ENCODE measurements at places on chromosomes 2 and 18.

- no peak for DNase-seq
Measured at GRCh38 chr2:224195925-224196571, 157.0 kb upstream of the SERPINE2 start.

GRCh38 chr2:138373993-138374408 lies 127.6 kb upstream of the SPOPL start:
- DNase-seq = no peak

GRCh38 chr2:241551599-241551997 lies 6.9 kb upstream of the BOK start:
- DNase-seq = no peak

- no peak for DNase-seq
Measured at GRCh38 chr2:211187602-211188001, 631.2 kb downstream of the CPS1 start.

- no peak for DNase-seq
Measured at GRCh38 chr2:144502369-144502768, 17.6 kb downstream of the ZEB2 start.

GRCh38 chr2:178395941-178396570 lies 54.9 kb downstream of the PRKRA start:
- DNase-seq = no peak

DNA sequence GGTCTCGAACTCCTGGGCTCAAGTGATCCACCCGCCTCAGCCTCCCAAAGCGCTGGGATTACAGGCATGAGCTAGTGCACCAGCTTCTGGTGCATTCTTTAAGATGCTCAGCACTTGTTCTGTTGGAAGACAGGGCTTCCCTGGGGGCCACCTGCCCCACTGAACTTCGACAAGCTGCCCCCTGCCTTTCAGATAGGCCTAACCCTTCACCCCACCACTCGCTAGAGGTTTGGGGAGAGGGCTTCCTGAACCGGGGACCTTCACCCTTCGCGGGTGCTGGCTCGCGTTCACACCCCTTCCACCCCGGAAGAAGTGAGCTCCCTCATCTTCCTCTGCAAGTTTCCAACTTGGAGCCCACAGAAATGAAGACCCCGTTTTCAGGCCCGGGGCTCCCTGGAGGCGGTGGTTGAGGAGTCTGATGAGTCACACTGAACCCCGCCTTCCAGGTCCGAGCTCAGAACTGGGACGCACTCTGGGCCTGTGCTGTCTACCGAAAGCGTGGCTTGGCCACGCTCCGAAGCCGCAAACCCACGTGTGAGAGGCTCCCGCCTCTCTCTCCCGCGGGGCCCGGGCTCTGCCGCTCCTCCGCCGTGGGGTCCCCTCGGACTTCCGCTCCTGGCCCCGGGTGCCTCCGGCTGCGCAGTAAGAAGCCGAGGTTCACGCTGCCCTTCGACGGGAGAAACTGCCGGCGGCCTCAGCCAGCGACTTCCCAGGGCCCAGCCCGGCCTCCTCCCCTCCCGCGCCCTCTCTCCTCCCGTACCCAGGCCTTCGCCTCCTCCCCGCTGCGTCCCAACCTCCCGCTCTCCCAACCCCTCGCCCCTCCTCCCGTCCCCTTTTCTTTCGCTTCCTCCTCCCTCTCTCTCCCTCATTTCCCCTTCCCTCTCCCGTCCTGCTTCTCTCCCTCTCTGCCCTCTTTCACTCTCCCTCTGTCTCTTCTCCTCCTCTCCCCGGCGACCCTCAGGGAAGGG lies 47.5 kb upstream of the SP3 start:
- DNase-seq = no peak

DNA sequence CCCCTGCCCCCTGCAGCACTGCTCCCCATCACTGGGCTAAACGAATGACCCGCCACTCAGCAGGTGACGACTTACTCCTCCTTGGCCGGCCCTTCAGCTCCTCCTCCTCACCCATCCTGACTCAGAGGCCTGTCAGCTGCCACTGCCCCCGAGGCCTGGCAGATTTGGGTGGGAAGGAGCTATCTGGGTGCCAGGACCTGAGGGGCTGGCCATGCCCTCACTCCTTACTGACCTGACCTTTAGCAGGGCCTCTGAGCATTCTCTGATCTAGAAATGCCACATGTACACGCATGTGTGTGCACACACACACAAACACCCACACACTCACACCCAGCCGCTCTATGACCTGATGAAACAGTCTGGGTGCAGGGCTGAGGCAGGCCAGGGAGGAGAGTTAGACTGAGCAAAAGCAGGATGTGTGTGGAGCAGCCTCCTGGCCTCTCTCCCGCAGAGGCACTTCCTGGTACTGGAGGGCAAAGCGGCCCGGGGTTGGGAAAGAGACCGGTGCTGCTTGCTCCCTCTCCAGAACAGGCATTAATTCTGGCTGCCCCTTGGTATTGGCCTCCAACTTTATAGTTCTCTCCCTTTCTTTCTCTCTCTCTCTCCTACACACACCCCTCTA lies 68.0 kb downstream of the ZFP36L2 start:
- DNase-seq = no peak

GRCh38 chr18:2087877-2088673 lies 483.2 kb downstream of the METTL4 start:
- DNase-seq = no peak

DNA sequence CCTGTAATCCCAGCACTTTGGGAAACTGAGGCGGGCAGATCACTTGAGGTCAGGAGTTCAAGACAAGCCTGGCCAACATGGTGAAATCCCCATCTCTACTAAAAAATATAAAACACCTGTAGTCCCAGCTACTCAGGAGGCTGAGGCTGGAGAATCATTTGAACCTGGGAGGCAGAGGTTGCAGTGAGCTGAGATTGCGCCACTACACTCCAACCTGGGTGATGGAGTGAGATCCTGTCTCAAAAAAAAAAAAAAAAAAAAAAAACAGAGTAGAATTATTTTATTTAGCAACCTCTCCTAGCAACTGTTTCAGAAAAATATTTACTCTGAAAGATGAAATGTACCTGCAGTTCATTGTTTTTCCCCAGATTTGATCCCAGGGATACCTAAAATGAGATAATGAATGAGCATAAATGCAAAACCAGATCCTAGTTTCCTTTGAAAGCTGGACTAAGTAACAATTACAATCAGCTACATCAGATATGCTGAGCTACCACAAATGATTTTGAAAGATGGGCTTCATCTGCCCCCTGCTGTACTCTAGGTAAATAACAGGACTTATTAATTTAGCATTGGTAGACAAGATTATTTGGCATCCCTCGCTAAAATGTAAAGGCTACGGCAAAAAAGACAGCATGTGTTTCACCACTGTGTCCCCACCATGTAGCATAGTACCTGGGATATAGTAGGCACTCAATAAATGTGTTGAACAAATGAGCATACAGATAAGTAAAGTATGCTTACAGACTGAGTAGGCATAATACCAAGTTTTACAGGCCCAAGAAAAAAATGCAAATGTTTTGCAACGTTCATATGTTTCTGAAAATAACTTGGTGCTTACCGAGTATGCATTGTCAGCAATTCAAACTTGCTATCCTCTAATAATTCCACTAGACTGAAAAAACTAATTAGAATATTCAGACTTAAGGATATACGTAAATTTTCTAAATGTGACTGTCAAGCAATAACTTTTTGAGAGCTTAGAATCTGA lies 102.5 kb downstream of the ATL2 start:
- DNase-seq = no peak

DNA sequence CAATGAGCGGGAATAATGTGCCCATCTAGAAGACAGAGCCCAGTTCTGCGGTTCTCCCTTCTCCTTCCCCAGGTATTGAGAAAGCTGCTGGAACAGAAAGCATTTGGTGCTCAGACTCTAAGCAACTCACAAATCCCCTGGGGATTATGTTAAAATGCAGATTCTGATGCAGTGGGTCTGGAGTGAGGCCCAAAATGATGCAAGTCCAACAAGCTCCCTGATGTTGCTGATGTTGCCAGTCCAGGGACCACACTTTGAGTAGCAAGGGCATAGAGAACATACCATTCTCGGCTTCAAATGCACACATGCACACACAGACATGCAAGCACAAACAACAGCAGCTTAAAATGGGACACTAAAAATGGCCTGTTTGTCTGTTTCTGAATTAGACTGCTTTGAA lies 274.8 kb upstream of the NCKAP5 start:
- DNase-seq = no peak

DNA sequence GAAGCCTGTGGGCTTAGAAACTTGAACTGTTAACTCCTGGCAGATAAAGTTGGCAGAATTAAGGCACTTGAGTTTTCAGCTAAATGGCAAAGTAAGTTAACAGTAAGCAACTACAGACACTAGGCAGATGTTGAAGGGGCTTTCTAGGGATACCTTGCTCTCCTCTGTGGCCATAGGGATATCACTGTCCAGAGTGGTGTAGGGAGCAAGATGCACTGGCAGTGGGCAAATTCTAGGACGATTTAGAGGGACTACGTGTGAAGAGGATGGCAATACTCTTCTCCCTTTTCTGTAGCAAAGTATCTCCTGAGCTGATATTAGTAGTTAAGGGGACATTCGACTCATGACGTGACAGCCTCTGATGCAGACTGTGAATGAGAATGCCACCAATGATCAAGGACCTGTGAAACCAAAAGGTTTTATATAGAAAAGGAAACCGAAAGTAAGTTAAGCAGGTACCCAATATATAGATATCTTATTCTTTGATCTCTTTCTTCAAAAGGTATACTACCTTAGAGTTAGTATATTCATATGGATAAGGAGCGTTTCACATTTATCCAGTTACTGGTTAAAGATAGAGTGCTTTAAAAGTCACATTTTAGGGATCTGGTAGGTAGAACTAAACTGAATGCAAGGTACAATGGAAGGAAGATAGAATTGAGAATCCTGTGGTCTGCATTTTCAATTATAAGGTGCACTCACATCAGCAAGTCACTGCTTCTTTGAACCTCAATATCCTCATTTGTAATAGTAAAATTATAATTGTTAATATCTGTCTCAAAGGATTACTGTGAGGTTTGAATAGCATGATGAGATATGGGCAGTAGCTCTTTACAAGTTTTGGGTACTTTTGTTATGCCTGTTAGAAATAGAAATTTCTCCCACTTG lies 106.4 kb downstream of the KCNH7 start:
- DNase-seq = no peak

DNA sequence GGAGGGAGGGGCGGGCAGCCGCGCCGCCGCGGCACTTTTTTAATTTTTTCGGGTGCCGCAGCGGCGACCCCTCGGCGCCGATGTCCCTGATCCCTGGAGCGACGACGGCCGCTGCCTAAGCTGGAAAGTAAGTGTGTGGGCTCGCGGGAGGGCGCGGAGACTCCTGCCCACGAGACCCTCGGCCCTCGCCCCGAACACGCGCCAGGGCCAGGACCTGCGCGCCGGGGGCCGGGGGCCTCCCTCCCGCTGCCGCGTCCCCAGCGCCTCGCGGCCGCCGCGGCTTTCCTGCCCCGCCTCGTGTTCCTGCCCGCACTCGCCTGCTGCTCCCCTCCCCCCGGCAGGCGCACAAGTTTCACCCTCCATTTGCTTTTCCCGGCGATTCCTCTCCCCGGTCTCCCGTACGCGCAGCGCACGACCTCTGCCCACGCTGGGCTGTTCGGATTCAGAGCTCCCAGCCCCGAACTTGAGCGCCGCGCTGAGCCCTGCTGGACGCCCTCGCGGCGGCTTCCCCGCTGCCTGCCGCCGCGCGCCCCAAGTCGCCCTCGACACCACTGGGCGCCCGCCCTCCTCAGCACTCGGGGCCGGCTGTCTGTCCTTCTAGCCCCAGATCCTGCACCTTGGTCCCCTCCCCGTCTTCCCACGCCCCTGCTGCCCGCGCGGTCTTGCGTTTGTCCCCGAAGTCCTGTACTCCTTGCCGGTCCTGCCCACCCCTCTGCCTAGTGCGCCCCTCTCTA lies 507 bp downstream of the PKP4 start:
- DNase-seq = no peak

GRCh38 chr18:13218368-13218991 lies at the start of gene LDLRAD4:
Gene LDLRAD4 (plus strand): TSS chr18:13218760.
- DNase-seq = no peak

GRCh38 chr2:98522854-98523253 lies 78.2 kb downstream of the INPP4A start:
- DNase-seq = no peak

GRCh38 chr2:85273738-85274731 lies 53.8 kb downstream of the TGOLN2 start:
- no peak for DNase-seq

GRCh38 chr18:43777636-43778304 lies 500.5 kb upstream of the SYT4 start:
- no peak for DNase-seq

GRCh38 chr2:151106805-151107506 lies 154.7 kb downstream of the RBM43 start:
- DNase-seq = no peak

GRCh38 chr2:107215401-107216350 lies 329.7 kb upstream of the ST6GAL2 start:
- no peak for DNase-seq

- no peak for DNase-seq
Measured at GRCh38 chr18:43398601-43399000, 121.3 kb upstream of the SYT4 start.

DNA sequence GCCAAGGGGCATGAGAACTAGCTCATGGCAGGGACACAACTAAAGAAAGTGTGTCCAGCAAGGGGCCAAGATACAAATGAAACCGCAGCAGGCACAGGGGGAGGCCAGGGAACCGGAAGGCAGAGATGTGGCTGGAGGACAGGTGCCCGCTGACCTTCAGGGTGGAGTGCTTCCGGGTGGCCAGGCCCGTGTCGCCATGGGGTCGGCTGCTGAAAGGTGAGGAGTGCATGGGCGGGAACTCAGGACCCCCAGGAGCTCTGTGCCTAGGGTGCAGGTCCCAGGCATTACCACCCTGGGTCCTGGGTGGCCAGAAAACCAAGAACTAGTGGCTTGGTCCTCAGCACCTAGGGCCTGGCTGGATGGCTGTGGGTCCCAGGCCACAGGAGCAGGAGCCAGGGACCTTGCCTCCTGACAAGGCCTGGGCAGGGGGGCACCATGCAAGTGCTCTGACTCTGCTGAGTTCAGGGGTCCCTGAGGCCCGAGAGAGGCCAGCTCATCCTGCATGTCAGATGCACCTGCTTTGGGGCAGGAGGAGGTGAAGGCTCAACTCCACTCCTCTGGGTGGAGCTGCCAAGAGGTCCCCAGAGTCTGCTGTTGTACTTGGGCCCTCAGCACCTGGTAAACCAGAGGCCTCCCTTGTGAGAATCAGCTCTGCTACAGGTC lies 50.9 kb downstream of the CENPO start:
- DNase-seq = no peak

GRCh38 chr2:134583997-134584520 lies 134.7 kb downstream of the TMEM163 start:
- no peak for DNase-seq

DNA sequence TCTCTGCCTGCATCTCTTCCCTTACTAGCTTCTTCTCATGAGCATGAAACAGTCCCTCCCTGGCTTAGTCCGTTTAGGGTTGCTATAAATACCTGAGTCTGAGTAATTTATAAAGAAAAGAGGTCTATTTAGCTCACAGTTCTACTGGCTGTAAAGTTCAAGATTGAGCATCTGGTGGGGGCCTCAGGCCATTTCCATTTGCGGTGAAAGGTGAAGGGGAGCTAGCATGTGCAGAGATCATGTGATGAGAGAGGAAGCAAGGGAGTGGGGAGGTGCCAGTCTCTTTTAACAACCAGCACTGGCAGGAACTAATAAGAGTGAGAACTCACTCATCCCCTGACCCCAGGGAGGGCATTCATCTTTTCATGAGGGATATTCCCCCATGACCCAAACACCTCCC lies 26.8 kb downstream of the RHBDD1 start:
- no peak for DNase-seq

Data from cortex of kidney (tissue), 1 donor.